ENCODE measurements at places on chromosomes 7 and 10. TPM values are rescaled to one million over a fixed set of nuclear protein-coding genes. Genes with fewer than 3 reads are reported as not detected.
A peak's percentile ranks its signal among the peaks of the same experiment; 100 is the strongest.

- H3K4me3 ChIP-seq: no peak overlapping the region
- no peaks in the 10 kb centered on the region for H3K36me3 ChIP-seq
- DNase-seq: no peak
- no peak overlapping the region for H3K27ac ChIP-seq
- H3K27me3 ChIP-seq: no peaks in the 10 kb centered on the region
Observed at GRCh38 chr7:1114088-1114487, 26.2 kb downstream of the GPER1 start.

Gene SCD
- 513 TPM for total RNA-seq

DNA sequence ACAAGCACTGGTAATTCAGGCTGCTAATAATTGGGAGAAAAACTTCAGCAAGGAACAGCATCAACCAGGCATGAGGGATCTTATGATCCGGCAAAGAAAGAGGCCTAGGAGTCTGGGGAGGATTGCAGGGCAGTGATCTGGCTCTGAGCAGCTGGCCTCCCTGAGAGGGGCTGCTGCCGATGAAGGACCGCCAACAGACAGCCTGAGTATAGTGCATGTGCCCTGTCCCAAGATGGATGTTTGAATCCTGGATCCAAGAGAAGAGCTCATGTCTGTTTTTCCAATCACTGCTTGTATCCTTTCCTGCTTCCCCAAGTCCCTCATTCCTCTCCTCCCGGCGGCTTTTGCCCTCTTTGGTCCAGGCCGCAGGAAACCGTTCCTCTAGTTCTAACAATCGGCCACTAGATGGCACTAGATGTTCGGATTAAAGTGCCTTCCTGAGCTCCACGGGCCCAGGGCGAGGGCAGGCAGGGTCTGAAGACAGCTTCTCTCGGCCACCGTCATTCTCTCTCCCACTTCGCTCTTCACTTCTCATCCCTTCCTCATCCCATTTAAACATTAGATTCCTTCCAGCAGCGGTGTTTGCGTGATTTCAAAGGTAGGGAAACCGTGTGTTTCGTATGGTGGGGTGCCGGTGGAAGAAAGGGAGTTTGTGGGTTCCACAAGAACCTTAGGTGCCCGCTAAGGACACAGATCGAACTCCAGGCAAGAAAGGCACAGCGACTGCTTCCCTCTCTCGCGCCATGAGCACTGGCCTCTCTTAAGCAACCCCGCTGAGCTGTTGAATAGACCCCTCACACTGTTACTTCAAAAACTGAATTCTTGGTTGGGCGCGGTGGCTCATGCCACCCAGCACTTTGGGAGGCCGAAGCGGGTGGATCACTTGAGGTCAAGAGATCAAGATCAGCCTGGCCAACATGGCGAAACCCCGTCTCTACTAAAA is 82.4 kb downstream of the ADCYAP1R1 start:
- H3K27me3 ChIP-seq: no peaks in the 10 kb centered on the region
- no peaks in the 10 kb centered on the region for H3K4me1 ChIP-seq
- DNase-seq: peak; percentile 69
- no peak overlapping the region for H3K27ac ChIP-seq
- no peaks in the 10 kb centered on the region for H3K36me3 ChIP-seq
- no peak overlapping the region for H3K4me3 ChIP-seq

Gene XRCC2
- total RNA-seq: 7.3 TPM

GRCh38 chr10:73183667-73184281 is 15.9 kb downstream of the FAM149B1 start:
- H3K27ac ChIP-seq: no peak overlapping the region
- H3K4me1 ChIP-seq: no peaks in the 10 kb centered on the region
- no peak overlapping the region for H3K4me3 ChIP-seq
- no peaks in the 10 kb centered on the region for H3K27me3 ChIP-seq
- DNase-seq: no peak
- no peaks in the 10 kb centered on the region for H3K36me3 ChIP-seq

Gene OPN1SW
- total RNA-seq: not detected

DNA sequence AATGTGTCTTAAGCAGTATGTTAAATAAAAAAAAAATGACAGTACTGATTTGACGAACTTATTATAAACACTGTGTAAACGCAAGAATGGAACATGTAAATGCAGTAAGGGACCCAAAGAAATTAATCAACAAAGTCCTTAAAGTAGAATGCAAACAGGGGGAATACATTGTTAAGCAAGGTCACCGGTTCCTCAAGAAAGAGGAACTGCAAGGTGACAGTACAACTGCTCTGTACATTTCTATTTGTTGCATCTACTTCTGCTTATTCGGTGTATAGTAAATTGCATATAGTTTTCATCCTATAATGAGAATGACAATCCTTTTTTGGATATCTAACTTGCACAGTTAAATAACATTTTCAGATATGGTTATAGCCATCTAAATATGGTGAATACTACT is 387.0 kb upstream of the SEMA3D start:
- H3K36me3 ChIP-seq: no peaks in the 10 kb centered on the region
- no peak for DNase-seq
- no peaks in the 10 kb centered on the region for H3K27me3 ChIP-seq
- H3K4me3 ChIP-seq: no peak overlapping the region
- no peak overlapping the region for H3K27ac ChIP-seq

DNA sequence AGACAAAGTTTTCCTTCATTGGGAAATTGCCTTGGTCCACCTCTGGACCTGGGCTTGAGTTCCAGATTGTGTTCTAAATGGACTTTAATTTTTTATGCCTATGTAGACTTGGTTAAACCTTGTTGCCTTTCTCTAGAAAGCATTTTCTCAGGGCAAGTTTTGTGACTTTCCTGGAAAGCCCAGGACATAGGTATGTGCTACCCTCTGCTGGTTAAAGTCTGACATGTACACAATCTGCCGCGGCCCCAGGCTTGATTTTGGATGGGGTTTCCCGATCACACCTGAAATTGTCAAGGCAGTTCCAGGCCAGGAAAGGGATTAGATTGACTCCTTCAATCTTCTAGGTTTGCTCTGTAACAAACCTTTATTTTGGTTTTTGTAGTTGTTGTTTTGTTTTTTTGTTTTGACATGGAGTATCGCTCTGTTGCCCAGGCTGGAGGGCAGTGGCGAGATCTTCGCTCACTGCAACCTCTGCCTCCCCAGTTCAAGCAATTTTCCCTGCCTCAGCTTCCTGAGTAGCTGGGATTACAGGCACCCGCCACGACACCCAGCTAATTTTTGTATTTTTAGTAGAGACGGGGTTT is 14.1 kb upstream of the AKR1B10 start:
- H3K27ac ChIP-seq: no peak overlapping the region
- no peak overlapping the region for H3K4me3 ChIP-seq
- peak; percentile 45 for DNase-seq
- H3K4me1 ChIP-seq: no peaks in the 10 kb centered on the region
- no peaks in the 10 kb centered on the region for H3K36me3 ChIP-seq

DNA sequence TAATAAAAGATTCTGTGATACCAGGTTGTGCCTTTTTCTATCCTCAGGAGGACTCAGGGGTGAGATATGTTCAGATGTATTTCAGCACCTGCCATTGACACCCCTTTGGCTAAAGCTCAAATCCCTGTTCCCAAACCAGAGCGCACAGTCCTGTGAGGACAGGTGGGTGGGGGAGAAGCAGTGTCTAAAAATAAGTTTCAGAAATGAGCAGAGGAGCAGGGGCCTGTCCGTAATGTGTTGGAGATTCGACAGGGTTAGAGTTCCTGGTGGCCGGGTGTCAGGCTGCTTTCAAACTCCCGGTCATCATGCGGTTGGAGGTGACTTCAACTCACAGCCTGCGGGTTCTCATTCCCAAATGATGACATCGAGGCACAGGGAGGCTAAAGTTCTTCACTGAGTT is 211.5 kb downstream of the KLF6 start:
- H3K4me1 ChIP-seq: no peaks in the 10 kb centered on the region
- H3K36me3 ChIP-seq: no peaks in the 10 kb centered on the region
- H3K27me3 ChIP-seq: no peaks in the 10 kb centered on the region
- no peak for DNase-seq
- no peak overlapping the region for H3K4me3 ChIP-seq

Gene PPP1R17
- total RNA-seq: not detected

DNA sequence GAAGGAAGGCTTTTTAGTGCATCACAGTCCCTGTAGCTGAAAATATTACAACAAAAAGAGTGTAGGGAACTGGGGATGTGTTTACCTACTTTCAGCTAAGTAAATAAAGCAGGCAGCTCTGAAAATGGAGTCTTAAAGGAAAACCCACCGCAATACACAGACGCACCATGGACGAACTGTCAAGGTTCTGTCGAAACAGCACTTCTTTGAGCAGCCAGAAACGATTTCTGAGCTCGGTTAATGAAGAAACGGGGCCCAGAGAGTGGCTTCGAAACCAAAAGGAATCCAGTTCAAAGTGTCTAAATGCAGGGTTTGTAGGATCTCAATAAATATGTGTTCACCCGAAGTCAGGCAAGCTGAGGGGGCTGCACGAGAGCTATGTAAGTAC is 275.4 kb upstream of the NEBL start:
- no peaks in the 10 kb centered on the region for H3K36me3 ChIP-seq
- H3K4me1 ChIP-seq: no peaks in the 10 kb centered on the region
- H3K27ac ChIP-seq: peak overlapping the region; percentile 66
- H3K4me3 ChIP-seq: peak overlapping the region; percentile 58
- DNase-seq: no peak

Gene FAM25A
- not detected for total RNA-seq

- DNase-seq: no peak
- H3K4me1 ChIP-seq: no peaks in the 10 kb centered on the region
- no peak overlapping the region for H3K27ac ChIP-seq
- no peak overlapping the region for H3K4me3 ChIP-seq
- peaks cover 6% of the 10 kb centered on the region for H3K27me3 ChIP-seq
Observed at GRCh38 chr10:79984851-79985250, 35.9 kb upstream of the SFTPD start.

DNA sequence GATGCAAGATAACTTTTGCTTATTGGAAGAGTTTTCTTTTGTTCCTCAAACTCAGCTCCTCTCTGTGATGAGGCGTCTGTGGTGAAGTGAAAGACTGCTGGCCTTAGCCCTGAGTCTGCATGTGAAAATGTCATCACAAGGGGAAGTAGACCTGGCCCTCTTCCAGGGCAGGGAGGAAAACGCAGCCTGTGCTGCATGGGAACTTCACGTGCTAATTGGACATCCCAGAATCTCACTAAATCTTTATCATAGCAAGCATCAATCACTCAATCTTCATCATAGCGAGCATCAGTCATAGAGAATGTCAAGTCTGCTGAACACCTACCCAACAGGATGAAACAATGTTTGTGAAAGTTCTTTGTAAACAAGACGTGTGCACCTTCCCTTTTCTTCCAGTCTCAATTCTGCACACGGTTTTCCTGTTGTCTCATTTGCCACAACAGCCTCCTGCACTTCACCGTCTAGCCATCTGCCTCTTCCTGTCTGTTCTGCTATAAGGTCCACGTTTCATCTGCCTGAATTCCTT is 314.6 kb downstream of the FRMD4A start:
- H3K27ac ChIP-seq: no peak overlapping the region
- no peaks in the 10 kb centered on the region for H3K27me3 ChIP-seq
- H3K36me3 ChIP-seq: no peaks in the 10 kb centered on the region
- peak; percentile 41 for DNase-seq

- no peaks in the 10 kb centered on the region for H3K4me1 ChIP-seq
- H3K27ac ChIP-seq: no peak overlapping the region
- H3K36me3 ChIP-seq: no peaks in the 10 kb centered on the region
- H3K4me3 ChIP-seq: no peak overlapping the region
Observed at GRCh38 chr10:33937036-33937730, 602.7 kb upstream of the NRP1 start.

DNA sequence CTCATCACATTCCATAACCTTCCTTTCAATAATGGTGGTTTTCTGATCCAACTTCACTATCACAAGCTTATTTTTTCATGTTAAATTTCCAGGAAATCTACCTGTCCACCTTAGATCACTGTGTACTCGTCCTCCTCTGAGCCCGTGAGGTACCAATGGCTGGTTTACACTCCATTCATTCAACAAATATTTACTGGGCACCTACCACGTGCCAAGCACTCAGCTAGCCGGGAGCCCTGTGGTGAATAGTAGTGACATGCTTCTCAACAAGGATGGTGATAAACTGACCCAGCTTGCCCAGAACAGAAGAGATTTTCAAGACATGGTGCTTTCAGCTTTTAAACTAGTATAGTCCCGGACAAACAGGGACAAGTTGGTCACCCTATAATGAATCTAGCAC is 98.2 kb downstream of the FAM204A start:
- H3K27me3 ChIP-seq: peaks cover 3% of the 10 kb centered on the region
- H3K4me3 ChIP-seq: no peak overlapping the region
- no peak for DNase-seq
- H3K4me1 ChIP-seq: no peaks in the 10 kb centered on the region
- H3K27ac ChIP-seq: no peak overlapping the region

DNA sequence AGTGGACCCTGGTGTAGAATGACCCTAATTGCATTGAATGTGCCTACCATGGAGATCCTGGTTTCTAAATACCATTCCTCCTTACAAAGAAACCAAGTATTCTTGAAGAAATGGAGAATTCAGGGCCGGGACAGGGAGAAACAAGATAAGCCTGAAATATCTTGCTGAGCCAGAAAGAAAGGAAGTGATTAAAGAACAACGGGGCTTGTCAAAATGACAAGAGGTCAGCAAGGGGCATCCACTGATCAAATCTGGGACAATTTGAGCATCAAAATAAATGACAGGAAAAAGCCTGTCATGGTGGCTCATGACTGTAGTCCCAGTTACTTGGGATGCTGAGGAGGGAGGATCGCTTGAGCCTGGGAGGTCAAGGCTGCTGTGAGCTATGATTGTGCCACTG is 8.1 kb downstream of the ABHD11 start:
- no peaks in the 10 kb centered on the region for H3K27me3 ChIP-seq
- no peaks in the 10 kb centered on the region for H3K36me3 ChIP-seq
- H3K27ac ChIP-seq: no peak overlapping the region
- no peak overlapping the region for H3K4me3 ChIP-seq
- H3K4me1 ChIP-seq: peaks cover under 1% of the 10 kb centered on the region
- DNase-seq: no peak

- H3K27me3 ChIP-seq: no peaks in the 10 kb centered on the region
- no peaks in the 10 kb centered on the region for H3K4me1 ChIP-seq
- H3K27ac ChIP-seq: no peak overlapping the region
- no peak for DNase-seq
Observed at GRCh38 chr10:87935290-87936141, 72.1 kb downstream of the PTEN start.

Gene PGAM2
- 0.52 TPM for total RNA-seq

DNA sequence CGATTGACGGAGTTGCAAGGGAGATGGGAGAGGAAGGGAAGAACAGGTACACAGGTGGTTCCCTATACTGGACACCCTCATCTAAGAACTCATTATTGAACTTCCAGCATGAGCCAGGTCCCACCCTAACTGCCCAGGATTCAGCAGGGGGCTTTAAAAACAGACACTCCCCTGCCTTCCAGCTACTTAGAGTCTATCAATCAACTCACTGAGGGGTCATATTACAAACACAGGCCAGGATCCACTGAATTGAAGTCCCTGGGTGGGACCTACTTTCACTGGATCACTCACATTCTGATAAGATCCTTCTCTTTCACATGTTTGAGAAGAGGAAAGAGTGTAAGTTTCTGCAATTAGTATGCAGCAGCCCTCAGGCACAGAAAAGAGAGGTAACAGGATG is 92.8 kb downstream of the ITGA8 start:
- no peaks in the 10 kb centered on the region for H3K36me3 ChIP-seq
- no peak overlapping the region for H3K4me3 ChIP-seq
- no peaks in the 10 kb centered on the region for H3K27me3 ChIP-seq
- no peaks in the 10 kb centered on the region for H3K4me1 ChIP-seq
- no peak for DNase-seq

Gene LMOD2
- total RNA-seq: not detected

All from colonic mucosa (tissue), 4 donors.